Daoy (cell line): ENCODE measurements at places on chromosomes 6 and 20. TPM values are rescaled to one million over a fixed set of nuclear protein-coding genes. Genes with fewer than 3 reads are reported as not detected.

DNA sequence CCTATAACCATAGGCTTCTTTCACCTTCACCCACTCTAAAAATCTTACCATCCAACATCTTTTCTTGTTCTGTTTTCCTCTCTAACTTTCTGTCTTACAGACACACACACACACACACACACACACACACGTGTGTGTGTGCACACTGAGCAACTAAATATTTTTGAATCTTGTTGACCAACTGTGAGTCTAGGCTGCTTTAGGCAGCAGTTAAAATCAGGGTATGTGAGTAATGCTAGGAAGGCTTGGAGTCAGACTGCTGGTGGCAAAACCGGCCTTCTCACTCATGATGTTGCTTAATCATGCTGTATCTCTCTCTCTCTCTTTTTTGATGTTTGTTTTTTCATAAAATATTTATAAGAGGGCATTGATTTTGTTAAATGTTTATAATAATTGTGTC is 103.1 kb upstream of the TBX18 start:
- DNase-seq: no peak

DNA sequence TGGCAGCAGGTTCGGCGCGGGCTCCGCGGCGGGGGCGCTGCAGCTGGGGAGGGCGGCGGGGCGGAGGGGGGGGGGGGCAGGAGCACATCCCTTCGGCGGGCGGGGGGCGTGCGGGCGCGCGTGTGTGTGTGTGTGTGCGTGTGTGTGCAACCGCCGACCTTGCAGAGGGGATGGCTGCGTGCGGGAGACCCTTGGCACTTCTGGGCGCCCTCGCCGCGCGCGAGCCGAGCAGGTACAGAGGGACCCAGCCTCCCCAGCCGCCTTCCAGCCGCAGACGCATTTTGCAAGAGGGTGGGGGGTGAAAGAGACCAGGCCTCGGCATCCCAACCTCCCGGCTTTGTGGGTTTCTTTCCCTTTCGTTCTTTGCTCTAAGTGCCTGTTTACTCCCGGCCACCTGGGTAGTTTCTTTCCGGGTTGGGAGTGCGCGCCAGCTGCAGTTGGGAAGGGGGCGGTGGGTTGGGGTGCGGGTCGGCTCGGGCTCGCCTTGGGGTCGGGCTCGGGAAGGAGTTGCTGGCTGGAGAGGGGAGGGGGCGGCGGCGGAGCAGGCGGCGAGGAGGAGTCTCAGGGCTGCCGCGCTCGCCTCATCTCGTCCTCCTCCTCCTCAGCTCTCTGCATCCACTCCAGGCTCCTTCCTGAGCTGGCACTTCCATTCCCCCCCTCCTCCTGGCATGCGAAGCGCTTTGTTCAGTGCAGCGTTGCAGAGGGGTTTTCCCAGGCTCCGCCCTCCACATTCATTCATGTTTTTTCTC is 620 bp downstream of the HIVEP1 start:
- DNase-seq: peak; percentile 97

DNA sequence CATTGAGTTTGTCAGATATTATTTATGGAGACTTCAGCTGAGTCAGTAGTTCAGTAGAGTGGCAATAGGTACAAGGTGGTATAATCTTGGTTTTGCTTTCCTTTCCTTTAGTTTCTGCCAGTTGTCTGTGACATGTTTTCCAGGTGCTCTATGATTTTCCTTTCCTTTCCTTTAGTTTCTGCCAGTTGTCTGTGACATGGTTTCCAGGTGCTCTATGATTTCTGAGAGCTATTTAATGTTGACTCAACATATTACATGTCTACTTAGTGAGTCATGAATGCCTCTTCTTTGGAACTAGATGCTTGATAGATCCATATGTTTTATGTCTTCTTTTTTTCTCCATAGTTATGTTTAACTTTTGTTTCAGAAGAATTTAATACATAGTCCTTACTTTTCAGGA is 186.4 kb upstream of the DEFB112 start:
- no peak for DNase-seq

DNA sequence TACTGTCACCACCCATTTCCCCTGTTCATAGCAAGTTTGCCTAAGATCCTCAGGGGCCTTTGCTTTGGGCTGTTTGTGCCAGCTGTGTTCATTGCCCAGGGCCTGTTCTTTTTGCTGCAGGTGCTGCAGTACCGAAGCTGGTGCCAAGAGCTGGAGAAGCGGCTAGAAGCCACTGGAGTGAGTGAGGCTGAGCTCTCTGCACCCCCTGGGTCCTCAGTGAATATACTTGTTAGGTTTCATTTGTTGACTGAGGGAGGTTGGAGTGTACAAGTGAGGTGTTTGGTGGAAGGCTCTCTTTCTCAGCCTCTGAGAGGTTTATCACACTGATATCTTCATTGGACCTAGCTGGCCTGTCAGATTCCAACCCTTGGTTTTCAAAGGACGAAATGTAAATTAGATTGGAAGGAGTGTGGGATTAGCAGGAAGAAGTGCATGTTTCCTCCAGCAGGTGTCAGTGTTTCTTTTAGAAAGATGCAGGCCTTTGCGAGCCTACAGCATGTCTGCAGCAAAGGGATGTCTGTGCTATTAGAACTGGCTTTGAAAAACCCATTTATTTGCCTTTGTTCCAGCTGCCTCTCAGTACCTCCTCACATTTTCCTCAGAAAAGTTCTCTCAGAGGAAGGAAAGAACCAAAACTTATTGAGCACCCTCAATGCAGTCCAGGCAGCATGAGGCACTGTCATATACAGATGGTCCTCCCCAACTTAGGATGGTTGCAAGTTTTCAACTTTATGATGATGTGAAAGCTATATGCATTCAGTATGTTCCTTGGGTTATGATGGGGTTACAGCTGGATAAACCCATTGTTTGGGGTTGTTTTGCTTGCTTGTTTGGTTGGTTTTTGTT is 8.3 kb downstream of the CEP250 start:
- peak; percentile 40 for DNase-seq

The KCNK17 gene
- total RNA-seq: not detected in 2 replicates

The GJA1 gene
- total RNA-seq: 80.6 and 103 TPM in 2 replicates

- no peak for DNase-seq
Observed at GRCh38 chr20:47609001-47609400, 107.3 kb downstream of the NCOA3 start.

GRCh38 chr6:132725947-132726607 is 12.2 kb upstream of the VNN1 start:
- no peak for DNase-seq

- no peak for DNase-seq
Observed at GRCh38 chr6:82095091-82095490, 152.5 kb downstream of the IBTK start.

DNA sequence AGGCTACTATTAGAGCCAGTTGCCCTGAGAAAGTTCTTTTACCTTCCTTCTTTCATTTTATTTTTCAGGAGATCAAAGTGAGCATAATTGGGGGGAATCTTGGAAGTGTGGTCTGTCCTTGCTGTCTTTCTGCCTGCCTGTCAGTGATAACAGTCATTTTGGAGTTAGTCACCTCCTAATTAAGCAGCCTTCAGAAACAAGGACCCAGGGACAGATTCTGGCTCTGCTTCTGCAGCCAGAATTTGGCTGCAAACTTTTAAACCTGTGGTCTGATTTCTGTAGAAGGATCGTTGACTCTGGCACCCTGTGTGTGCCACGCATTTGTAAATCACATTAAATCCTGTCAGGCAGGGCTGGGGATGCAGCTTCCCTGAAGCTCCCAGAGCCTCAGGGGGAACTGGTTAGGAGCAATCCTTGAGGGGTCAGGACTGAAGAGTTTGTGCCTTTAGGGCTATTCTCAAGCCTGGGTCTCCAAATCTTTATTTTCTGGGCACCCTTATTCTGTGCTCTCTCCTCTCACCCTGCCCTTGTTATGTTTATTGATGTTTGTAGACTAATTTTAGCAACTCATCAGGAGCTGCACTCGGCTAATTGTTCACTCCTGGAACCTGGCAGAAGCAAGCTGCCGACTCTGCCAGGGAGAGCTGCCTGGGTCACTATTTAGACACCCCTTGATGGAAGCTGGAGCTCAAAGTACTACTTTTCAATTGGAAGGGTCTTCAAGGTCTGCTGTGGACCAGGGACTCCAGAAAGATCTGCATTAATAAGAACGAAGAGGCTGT is 6.8 kb downstream of the NOX3 start:
- no peak for DNase-seq

GRCh38 chr6:40348591-40348990 is 238.6 kb downstream of the LRFN2 start:
- DNase-seq: no peak

DNA sequence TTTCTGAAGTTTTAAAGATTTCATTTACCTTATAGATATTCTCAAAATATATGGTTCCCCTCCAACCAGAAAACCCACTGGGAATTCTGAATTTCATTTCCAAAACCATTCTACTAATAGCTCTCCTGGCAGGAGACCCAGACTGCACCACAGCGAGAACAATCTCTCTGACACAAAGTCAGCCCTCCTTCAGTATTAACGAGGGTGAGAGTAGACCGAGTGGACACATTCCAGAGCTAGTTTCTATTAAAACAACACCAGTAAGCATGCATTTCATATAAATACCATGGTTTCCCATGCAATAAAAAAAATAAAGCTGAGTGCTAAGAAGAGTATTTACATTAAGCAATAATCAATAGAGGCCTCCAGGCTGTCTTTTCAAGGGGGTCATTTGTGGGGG is 899.6 kb upstream of the SLC35B3 start:
- peak; percentile 20 for DNase-seq

- no peak for DNase-seq
Observed at GRCh38 chr20:45176526-45177267, 2.0 kb downstream of the PI3 start.

DNA sequence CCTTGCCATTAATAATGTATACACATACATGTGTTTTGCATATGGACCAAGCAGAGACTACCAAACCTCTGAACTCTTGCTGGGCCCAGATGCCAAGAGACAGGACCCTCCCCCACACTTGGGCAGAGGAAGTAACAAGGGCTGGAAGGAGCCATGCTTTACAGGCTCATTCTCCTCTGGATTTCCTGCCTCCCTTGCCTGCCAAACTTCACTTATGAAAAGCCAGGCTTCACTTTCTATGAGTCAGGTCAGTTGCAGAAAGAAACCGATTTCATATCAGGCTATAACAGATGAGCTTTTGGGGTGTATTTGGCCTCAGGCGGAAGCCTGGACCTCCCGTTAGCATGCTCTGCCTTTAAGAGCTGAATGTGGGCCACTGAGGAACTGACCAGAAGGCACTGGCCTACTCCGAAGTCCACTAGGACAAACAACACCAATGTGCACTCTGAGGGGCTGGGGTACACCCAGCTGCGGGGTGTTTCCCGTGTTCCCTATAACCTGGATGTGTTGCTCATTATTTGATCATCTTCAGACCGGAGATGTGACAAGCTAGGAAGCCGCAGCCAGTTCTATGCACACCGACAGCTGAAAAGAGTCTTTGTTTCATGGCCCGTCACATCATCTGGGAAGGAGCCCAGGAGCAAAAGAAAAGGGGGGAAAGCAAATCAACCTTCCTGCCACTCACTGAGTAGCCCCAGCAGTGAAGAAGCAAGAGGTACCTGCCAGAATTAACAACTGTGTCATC is 28.5 kb downstream of the HAO1 start:
- no peak for DNase-seq

The OSTM1 gene
- 29.5 and 41.1 TPM in 2 replicates for total RNA-seq

The STX11 gene
- 4.6 and 6.3 TPM in 2 replicates for total RNA-seq

- no peak for DNase-seq
Observed at GRCh38 chr6:98020222-98020621, 737.2 kb upstream of the MMS22L start.

DNA sequence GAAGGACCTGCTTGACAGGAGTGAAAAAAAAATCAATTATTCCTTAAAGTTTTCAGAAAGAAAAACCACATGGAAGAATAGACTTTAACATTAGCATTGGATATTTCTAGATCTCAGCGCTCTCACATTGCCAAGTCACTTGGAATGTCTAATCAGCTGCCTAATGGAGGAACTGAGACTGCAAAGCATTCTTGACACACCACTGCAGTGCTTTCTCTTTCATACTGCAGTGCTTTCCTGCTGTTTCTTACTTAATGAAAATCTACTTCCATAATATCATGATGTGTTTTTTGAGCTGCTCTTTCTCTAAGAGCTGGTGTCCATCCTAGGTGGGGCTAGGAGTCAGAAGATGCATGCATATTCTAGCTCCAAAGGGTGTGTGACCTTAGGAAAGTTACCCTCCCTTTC is 20.4 kb upstream of the MCM3 start:
- peak; percentile 15 for DNase-seq

GRCh38 chr20:57900226-57900905 is 190.6 kb upstream of the PMEPA1 start:
- peak; percentile 62 for DNase-seq

The HLA-DPA1 gene
- 4.2 and 13.8 TPM in 2 replicates for total RNA-seq

DNA sequence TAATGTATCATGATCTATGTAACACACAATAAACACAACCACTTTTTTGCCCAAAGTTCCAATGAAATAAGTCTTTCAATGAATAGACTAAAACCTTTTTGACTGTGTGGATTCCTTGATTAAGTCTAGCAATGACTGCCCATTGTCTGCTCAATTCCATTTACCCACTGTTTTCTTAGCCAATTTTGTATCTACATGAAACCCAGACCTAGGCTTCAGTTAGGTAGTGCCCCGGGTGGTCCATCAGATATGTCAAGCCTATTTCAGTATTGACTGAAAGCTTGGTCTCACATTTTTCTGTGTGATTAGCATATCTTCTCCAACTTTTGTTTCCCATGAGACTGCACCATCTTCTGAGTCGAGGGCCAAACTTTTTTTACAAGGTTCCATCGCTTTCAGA is 615.0 kb downstream of the C6orf118 start:
- DNase-seq: no peak

DNA sequence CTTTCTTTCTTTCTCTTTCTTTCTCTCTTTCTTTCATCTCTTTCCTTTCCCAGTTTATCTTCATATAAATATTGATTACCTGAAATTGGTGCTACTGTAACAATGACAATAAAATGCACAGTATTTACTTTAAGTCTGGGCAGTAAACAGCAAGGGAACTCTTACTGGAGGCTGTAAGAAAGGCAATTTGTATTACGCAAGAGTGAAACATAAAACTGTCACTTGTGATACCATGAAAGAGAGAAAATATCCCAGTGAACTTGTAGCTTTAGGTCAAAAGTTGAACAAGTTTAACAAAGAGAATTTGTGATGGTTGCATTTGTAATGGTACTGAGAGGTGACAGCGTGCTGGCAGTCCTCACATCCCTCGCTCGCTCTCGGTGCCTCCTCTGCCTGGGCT is 80.0 kb downstream of the EYS start:
- DNase-seq: no peak

- no peak for DNase-seq
Observed at GRCh38 chr6:31622684-31623091, 2.2 kb downstream of the PRRC2A start.

The BRPF3 gene
- 7.2 and 10.0 TPM in 2 replicates for total RNA-seq

GRCh38 chr6:32291543-32291942 is 67.7 kb upstream of the NOTCH4 start:
- DNase-seq: no peak

The MYB gene
- 2.7 and 3.3 TPM in 2 replicates for total RNA-seq

DNA sequence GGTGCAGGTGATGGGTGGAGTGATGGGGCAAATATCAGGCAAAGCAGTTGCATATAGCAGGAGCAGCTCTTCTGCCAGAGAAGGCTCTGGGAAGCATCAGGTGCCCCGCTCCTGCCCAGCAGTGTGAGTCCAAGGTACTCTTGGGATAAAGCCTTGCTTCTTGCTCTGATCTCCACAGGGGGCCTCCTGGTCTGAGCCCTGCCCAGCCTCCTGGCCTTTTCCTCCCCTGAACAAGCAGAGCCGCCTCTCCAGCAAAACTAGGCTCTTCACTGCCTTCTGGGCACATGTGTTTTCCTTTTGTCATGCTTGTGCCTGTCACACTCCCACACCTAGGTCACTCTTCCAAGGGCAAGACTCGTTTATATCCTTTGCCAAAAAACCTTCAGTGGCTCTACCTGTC is 34.3 kb downstream of the SIRPA start:
- no peak for DNase-seq

- DNase-seq: no peak
Observed at GRCh38 chr20:15708984-15709598, 864.2 kb downstream of the KIF16B start.
